Hematopoietic multipotent progenitor cell treated with erythropoietin and hydrocortisone succinate and interleukin-3 and kit ligand, for 4 days (in vitro differentiated cells): ENCODE measurements at places on chromosomes 2 and 18.
A peak's percentile ranks its signal among the peaks of the same experiment; 100 is the strongest.

GRCh38 chr2:24181849-24182248, 7.0 kb downstream of the FAM228A start:
- no peak for DNase-seq

GRCh38 chr2:181876614-181877063, 14.9 kb upstream of the ITPRID2 start:
- peak; percentile 27 for DNase-seq

GRCh38 chr18:26438980-26439379, 109.4 kb downstream of the KCTD1 start:
- peak; percentile 51 for DNase-seq

DNA sequence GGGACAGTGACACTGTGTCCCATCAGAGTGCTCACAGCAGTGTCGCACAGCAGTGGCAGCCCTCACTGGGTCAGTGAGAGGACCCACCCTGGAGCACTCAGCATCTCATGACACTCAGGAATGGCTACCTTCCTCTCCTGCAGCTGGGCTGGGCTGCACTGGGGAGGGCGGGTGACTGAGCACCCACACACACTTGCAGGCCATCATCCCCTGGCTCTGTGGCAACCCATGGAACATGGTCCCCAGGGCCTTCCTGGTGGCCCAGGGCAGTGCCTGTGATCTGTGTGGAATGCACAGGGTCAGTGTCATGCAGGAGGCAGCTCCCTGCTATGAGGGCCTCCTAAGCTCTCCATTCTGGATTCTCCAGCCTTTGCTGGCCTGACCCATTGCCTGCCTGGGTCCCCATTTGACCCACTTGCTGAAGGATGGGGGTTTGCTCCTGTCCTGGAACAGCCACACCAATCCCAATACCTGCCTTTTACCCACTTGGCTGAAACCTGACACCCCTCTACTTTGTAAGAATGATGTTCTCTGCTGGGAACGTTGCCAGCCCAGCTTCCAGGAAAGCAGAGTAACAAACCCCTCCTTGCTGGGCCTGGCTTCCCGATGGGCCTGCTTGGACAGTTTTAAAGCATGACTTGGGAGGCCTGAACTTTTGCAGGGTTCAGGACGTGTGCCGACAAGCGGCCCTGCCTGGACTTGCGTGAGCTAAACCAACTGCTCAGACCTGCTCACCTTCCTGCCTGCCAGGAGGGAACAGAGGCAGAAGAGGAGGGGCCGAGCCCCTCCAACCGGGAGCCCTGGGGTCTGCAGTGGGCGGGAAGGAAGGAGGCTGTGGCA, 13.7 kb downstream of the HS6ST1 start:
- DNase-seq, result no peak

DNA sequence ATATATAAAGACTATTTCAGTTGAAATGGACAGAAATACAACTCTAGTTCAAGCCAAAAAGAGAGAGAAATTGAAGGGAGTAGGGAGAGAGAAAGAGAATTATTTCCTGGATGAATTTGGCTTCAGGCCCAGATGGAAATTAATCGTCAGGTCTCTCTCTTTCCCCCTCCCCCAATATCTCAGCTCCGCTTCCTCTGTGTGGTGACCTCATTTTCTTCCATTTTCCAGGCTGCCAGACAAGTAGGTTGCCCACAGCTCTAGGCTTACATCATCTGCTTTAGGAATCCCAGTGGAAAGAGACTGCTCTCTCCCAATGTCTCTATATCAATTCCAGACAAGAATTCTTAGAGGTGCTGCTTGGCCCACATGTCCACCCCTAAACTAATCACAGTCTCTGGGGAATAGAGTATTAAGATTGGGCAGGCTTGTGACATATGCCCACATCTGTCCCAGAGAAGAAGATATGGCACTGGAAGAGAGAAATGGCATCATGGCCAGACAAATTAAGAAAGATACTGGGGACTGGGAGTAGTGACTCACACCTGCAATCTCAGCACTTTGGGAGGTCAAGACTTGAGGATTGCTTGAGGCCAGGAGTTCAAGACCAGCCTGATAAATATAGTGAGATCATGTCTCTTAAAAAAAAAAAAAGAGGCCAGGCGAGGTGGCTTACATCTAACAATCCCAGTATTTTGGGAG, 37.2 kb upstream of the CFAP36 start:
- DNase-seq, result no peak

DNA sequence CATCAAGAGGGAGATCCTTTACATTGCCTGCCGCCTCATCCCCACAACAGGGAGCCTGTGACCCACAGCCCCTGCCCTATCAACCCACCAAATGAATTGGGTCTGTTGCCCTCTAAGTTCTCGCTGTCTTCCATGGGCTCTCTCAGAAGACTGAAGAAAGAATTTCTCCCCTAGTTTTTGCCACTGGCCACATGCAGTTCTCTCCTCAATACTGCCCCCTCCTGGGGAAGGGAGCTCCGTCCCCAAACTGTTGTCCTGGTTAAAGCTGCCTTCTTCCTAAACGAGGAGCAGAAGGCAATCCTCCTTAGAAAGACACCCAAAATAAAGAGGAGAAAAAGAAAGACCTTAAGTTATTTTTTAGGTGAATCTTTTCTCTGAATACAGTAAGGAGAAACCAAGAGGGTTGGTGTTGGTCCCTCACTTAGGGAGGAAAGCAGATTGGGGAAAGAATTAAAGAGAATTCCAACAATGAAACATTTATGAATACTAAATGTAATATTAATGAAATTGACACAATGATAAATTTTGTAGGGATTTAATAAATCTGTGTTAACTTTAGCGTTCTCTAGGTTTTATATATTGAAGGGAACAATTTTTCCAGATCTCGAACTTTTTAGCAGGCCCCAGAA, 31.1 kb upstream of the SATB2 start:
- DNase-seq, result peak; percentile 77

- DNase-seq, result no peak
These were observed 124.6 kb downstream of the NCK2 start for GRCh38 chr2:105869341-105869740.

GRCh38 chr18:37297106-37297505, 268.5 kb downstream of the CELF4 start:
- DNase-seq, result no peak

- no peak for DNase-seq
These were observed 160.4 kb upstream of the LHCGR start for GRCh38 chr2:48915884-48916283.

DNA sequence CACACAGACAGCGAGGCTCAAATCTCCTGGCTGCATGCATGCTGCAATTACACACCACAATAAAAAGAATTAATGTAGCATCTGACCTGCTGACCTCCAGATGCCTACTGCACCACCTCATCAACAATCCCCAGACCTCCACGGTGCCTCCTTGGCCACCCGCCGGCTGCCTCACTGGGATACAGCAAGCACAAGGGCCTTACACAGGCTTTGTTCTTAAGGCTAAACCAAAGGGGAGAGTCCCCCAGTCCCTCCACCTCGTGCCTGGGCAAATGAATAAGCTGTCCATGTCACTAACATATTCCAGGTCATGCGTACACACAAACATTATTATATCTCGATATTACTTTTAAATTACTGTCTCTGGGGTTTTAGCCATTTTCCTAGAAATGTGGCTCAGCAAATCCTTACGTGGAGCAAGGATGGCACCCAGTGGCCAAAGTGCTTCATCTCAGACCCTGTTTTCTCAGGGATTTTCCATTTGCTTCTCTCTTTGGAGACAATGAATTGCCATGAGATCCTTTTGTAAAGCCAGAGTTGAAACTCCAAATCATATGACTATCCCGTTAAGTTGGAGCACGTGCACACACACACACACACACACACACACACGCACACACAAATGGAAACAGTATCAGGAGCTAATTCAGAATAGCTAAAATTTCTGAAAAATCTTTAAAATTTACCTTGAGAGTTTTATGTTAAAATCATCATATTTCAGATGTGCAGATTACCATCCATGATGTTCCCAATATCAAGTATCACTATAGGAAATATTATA, 313.8 kb downstream of the PDE11A start:
- peak; percentile 64 for DNase-seq
